ENCODE measurements at places on chromosomes 6 and 20.

GRCh38 chr6:24766680-24767462 is 7.9 kb upstream of the GMNN start:
- no peak for DNase-seq

DNA sequence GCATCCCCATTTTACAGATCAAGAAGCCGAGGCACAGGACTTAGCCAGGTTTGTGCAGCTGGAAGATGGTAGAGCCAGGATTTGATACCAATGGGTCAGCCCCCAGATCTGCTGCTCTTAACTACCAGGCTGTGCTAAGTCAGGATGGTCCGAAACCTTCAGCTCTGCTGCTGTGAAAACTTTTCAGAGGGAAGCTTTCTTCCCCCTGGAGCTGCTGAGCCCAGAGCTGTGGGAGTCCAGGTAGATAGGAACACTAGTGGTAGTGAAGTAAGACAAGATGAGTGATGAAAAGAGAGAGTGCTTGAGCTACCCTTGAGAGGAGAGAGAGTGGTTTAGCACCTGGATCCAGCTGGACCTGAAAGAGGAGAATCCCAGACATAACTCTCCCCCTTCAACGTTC is 230.8 kb downstream of the CDH4 start:
- no peak for DNase-seq

DNA sequence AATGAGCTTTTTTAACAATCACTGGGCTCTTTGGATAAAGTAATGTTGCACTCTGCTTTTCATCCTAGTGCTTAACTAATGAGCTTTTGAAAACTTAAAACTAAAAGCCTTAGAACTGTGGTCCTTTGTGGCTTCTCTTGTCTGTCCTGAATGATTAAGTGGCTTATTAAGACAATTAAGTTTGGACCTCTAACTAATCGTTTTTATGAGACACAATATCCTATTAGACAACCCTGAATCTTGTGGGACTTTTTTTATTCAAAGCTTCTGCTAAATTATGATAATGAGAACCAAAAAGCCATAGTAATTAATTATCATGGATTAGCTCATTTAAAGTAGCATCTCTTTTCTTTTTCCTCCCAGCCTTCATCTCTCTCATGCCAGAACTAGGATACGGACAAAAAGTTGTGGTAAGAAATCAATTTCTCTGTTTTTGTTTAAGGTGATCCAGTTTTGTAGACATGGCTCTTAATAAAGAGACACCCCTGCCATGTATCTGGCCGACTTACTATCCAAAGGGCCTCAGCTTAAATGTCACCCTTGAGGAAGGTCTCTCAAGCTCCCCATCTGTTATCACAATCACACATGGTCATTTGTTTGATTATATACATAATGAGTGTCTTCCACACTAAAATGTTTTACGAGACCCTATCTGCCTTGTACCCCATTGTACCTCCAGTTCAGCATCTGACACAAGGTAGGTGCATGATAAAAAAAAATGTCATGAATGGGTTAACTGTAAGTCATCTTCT is 384.4 kb upstream of the IRAK1BP1 start:
- DNase-seq: no peak

DNA sequence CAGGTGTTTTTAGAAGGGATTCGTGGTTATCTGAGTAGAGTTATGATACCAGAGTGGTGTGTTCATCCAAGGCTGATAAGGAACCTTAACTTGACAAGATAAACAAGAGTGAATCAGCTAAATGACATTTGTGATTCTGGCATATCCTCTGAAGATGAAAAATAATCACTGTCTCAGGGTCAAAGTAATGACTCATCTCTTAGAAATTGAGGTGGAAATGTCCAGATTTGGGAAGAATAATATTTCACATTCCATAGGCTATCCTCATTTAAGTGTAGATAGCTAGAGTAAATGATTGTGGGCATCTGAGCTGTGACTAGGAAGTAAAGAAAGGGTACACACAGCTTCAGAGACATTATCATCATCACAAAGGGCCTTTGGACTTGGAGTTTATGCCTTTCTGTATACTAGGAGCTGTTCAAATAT is 255.7 kb downstream of the GJA1 start:
- no peak for DNase-seq

DNA sequence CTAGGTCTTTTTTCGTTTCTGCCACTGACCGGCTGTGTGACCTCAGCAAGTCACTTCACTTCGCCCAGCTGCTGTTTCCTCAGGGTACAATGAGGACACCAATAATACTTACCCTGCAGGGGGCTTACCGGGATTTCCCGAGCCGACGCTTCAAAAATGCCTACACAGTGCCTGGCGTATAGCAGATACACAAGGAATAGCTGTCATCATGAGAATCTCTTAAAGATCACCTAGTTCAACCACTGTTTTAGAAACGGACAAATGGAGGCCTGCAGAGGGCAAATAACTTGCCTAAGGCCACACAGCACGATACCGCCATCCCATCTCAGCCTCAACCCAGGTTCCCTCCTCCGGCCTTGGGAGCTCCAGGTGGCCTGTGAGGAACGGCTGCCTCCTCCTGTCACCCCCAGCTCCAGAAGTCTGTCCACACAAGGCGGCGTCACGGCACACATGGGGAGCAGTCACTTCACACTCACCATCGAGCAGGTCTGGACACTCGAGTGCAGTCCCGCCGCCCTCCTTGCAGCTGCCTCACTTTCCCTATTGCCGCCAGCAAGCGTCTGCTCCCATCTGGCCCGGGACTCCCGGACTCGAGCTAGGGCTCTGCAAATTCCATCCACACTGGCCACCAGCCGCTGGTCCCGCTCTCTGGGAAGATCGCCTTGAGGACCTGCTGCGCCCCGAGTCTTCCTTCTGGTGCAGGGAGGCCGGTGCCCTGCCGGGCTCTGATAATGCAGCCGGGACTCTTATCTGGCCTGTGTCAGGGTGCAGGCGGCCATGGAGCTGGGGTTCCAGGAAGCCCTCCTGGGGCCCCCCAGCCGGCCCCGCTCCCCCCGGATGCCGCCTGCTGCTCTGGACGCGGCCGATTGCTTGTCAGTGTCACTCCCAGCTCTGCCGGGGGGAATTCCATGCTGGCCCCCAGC is at the start of gene RIPOR3:
Gene RIPOR3 (minus strand): TSS at position 893 of the 923 bp plus-strand sequence. CDS start 414 bp downstream, at position 479.
- DNase-seq: no peak

GRCh38 chr20:34410336-34410735 is 47.3 kb downstream of the ITCH start:
- no peak for DNase-seq

DNA sequence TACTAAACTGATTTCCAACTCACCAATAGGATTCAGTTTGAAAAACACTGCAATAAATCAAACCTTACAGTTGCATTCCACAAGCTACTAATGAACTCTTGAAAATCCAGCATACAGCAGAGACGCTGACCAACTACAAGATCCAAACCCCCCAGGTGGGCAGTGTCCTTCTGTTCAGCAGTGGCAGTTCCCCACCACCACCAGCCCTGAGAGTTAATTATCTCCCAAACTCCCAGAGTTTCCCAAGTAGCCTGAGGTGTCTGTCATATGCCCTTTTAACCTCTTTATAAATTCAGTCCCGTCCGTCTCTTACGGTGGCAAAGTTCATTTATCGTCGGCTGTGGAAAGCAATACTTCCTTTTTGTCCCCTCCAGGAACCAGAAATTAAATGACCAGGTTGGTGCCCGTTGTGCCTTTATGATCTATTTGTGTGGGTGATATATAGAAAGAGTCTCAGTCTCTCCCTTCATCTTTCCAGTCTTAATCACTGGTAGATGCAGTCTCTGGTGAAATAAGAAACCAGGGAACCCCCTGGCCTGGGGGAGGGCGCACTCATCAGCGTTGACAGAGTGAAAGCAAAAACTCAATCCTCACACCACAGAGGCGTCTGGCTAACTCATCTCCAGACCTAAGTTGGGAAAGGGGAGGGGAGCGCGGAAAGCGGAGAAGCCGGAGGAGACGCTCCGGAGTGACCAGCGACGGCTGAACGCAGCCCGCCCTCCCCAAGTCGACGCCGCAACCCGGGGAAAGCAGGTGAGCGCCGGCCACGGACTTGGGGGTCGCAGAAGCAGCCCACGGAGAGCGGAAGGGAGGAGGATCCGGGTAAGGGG is 717 bp downstream of the MRPL14 start:
- peak; percentile 20 for DNase-seq

GRCh38 chr6:163294734-163295133 is 119.8 kb upstream of the QKI start:
- DNase-seq: no peak

DNA sequence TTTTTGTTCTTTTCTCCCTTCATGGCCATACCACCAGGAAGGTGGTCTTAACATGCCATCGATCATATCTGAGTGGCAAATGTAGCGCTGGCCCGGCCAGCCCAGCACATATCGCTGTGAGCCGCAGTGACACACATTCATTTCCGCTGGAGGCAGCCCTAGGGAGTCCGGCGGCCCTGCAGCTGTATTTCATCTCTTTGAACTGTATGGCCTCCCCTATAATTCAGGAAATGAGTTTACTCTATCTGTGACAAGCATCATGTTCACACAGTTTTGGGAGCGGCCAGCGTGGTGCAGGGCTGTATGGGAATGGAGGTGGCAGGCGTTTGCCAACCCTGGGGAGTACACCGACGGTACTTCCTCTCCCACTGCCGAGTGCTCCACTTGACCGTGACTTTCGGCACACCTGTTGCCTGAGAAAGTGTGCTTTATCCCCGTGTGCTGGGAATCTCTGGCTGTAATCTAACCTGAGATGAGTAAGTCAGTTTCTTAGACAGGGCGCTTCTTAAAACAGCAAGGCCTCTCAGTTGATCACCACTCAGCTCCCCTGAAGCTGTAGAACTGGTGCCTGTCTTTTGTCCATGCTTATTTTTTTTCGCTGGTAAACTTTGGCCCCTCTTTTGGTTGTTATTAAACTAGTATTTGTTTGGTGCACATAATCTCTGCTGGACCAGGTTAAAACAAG is 257.1 kb upstream of the TAB2 start:
- DNase-seq: peak; percentile 19

- peak; percentile 47 for DNase-seq
Observed at GRCh38 chr20:815914-816606, 17.5 kb upstream of the FAM110A start.

DNA sequence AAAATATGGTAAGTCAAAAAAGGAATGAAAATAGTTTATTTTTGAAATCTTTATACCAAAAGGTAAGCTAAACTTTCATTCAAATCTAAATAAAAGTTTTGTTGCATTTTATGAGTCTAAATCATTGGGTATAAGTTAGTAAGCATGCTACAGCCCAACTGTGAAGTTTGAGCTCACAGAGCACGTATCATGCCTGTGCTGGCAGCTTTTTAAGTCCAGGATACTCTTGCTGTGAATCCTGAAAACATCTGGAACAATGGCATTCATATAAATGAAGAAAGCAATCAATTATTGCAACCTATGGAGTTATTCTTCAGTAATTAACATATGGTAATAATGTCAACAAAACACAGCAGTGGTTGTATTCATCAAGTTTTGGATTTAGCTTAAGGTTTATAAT is 656.9 kb downstream of the RFPL4B start:
- no peak for DNase-seq

GRCh38 chr6:167706313-167707109 is 120.2 kb upstream of the AFDN start:
- DNase-seq: peak; percentile 33

DNA sequence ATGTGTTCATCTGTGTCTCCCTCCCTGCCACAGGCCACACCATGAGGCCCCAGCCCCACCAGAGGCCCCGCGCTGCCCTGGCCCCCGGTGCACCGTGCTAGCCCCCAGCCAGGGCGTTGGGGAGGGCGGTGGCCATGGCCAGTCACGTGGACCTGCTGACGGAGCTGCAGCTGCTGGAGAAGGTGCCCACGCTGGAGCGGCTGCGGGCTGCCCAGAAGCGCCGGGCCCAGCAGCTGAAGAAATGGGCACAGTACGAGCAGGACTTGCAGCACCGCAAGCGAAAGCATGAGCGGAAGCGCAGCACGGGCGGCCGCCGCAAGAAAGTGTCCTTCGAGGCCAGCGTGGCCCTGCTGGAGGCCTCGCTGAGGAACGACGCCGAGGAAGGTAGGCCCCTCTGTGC is 30.3 kb downstream of the PPP1R16B start:
- DNase-seq: no peak

DNA sequence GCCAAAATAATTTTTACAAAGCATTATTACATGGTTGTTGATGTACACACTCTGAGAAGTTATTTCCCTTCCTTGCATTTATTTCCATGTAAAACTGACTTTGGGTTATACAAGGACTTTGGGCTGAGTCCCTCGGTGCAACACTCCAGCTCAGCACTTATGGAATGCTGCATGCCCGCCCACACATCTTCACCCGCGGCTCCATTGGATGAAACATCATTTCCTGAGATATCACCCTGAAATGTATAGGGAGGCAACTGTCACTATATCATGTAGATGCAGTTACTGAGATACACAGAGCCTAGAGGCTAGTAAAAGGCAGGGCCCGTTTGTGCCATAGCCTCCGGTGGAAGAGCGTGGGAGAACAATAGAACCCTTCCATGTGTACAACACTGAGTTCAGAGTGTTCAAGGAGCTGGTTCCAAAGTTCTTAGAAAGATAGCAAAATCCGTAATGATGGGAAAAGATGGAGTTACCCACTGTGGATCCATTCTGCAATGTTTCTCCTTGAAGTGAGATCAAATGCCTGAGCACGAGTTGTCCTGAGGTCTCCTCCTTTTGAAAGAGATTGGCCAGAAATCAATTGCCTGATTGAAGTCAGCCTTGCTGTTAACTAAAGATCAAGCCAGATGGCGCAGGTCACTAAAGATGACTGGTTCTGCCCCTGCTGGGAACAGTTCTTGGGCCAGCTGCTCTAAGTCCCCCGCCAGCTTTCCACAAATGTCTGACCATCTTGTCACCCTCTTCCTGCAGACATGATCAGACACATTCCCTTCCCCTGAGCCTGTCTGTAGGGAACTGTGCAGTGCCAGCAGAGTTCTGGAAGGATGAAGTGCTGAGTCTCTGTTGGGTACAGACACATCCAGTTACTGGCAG is 100.9 kb upstream of the IYD start:
- no peak for DNase-seq

GRCh38 chr20:26169506-26169905 is 472.9 kb upstream of the ZNF337 start:
- DNase-seq: no peak

DNA sequence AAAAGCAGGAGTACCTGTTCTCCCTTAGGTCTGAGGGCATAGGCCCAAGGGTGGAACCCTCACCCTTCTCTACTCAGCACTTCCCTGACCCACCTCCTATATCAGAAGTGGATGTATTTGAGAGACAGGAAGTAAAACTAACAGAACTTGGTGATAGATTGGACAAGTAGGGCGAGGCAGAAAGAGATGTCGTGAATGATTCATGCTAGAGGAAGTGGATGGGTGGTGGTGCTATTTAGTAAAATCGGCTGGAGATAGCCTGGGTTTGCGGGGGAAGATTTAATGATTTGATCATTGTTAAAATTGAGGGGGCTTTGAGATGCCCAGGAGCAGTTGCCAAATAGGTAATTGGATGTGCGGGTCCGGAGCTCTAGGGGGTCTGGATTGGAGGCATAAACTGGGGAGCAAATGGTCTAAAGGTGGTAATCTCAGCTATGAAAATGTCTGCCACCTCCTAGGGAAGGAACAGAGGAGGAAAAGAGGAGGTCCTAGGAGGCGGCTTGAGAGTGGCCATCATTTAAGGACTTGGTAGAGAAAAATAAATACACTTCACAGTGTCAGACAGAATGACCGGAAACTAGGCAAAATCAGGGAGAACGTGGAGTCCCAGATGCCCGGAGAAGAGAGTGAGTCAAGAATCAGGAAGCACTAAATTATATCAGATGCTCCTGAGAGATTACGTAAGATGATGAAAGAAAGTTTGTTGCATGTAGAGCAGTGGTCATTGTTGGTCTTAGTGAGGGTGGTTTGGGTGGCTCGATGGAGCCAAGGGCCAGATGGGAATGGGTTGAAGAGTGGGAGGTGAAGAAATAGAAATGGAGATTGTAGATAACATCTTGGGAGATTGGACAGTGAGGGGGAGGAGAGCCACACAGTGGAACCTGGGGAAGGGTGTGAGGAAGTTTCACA is 142.0 kb downstream of the CEP57L1 start:
- DNase-seq: no peak

GRCh38 chr20:40894237-40894630 is 134.4 kb upstream of the TOP1 start:
- no peak for DNase-seq

Measured in stimulated activated CD8-positive, alpha-beta memory T cell treated with anti-CD3 and anti-CD28 coated beads, Interleukin-2, amount 100 ng/mL, for 1 hour (primary cell).